ENCODE measurements at places on chromosomes 13 and 19.

GRCh38 chr13:44068169-44068568, 188.5 kb downstream of the LACC1 start:
- no peak for DNase-seq

- DNase-seq = no peak
Observed at GRCh38 chr13:31835932-31836331, 96.6 kb downstream of the RXFP2 start.

- DNase-seq = no peak
Observed at GRCh38 chr19:50500060-50500752, 10.8 kb downstream of the JOSD2 start.

GRCh38 chr13:94329277-94329676, 150.2 kb downstream of the DCT start:
- no peak for DNase-seq

DNA sequence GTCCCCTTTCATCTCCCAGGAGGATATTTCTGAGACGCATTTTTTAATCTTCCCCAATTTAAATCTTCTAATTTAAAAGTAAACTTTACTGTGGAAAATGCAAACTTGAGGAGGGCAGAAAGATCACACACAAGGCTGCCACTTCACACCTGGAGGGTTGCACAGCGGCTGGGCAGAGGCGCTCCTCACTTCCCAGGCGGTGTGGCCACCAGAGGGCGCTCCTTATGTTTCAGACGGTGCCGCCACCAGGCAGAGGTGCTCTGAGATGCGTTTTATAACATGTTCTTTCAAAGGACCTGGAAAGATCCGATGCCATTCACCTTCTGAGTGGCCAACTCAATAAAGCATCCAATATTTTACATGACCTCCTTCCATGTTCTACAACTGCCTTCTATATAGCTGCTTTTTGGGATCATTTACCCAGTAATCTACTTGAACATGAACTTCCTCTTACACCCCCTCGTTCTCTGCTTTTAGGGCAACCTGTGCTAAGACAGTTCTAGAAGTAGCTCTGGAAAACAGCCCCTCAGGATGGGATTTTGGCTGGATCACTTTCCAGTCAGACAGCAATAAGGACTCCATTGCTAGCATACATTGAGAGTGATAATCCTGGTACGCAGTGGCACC, 14.8 kb upstream of the MTUS2 start:
- no peak for DNase-seq

DNA sequence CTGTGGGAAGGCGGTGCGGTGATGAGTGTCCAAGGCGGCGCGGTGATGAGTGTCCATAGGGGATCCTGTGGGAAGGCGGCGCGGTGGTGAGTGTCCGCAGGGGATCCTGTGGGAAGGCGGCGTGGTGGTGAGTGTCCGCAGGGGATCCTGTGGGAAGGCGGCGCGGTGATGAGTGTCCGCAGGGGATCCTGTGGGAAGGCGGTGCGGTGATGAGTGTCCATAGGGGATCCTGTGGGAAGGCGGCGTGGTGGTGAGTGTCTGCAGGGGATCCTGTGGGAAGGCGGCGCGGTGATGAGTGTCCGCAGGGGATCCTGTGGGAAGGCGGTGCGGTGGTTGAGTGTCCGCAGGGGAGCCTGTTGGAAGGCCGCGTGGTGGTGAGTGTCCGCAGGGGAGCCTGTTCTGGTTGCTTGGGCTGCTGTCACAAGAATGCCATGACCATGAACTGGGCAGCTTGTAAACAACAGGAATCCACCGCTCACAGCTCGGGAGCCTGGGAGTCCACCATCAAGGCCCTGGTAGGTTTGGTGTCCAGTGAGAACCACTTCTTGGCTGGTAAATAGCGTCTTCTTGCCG, 21.4 kb downstream of the TFDP1 start:
- no peak for DNase-seq

DNA sequence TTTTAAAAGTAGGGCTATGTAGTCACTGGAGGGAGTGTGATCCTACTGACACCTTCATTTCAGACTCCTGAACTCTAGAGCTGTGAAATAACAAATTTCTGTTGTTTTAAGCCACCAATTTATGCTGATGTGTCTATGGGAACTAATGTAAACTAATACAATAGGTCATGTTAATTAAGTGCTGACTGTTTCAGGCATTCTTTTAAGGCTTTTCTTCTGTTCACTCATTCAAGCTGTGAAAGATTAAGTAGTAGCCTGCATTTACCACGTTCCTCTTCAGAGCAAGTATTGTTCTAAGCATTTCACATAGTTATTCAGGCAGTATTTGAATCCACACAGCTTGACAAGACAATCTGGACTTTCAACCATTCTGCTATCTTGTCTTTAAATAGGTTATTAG, 1135.0 kb downstream of the SLITRK1 start:
- no peak for DNase-seq

DNA sequence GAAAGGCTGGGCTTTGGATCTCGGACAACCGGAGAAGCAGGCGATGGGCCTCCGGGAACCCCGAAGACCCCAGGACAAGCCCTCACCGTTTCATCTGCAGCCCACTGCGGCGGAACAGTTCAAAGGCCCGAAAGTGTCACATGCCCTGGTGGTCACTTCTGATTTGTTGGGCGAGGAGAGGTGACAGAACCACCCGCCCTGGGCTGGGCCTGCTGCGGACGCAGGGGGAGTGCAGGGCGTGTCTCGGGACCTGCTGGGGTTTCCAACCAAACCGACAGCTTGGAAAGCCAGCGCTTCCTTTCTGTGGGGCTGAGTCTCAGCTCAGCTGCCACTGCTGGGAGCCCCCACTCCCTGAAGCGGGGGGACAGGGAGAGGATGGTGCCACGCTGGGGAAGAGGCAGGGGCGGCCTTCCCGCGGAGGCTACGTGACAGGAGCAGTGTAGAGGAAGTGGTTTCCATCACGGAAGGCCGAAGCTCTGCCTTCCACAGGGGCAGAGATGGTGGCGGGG, 22.8 kb upstream of the ZBTB7A start:
- no peak for DNase-seq

DNA sequence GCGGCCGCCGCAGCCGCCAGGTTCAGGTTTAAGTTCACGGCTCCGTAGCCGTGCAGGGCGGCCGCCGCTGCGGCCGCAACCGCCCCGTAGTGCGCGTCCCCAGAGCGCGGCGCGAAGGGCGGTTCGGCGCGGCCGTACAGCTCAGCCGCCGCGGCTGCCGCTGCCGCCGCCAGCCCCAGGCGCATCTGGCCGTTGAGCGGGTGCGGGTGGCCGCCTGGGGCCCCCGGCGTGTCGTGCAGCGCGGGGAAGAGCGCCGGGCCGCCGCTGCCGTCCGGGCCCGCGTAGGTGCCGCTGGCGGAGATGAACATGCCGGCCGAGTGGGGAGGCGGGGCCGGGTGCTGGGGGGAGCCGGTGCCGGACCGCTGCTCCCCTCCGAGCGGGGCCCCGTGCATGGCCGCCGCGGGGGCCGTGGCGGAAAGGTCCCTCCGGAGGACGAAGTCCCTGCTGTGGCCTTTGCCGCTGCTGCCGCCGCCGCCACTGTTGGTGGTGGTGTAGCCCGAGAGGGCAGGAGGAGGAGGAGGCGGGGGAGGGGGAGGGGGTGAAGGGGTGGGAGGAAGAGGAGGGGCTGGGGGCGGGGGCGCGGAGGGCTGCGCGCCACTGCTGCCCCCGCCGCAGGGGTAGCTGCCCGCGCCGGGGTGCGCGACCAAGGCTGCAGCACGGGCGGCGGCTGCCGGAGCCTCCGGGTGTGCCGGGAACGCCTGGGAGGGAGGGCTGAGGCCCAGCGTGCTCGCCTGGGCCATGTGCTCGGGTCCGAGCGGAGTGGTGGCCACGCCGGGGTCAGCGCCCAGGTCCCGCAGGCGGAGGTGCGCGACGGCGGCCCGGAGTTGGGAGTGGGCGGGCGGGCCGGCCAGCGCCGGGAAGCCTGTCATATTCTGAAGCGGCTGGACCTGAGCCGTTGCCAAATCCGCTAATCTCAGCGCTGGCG, 654 bp downstream of the ZIC5 start:
- no peak for DNase-seq

- no peak for DNase-seq
Observed at GRCh38 chr19:51905206-51905605, 389 bp upstream of the ZNF649 start.

- no peak for DNase-seq
Observed at GRCh38 chr13:63435667-63436324, 2020.1 kb upstream of the PCDH20 start.

DNA sequence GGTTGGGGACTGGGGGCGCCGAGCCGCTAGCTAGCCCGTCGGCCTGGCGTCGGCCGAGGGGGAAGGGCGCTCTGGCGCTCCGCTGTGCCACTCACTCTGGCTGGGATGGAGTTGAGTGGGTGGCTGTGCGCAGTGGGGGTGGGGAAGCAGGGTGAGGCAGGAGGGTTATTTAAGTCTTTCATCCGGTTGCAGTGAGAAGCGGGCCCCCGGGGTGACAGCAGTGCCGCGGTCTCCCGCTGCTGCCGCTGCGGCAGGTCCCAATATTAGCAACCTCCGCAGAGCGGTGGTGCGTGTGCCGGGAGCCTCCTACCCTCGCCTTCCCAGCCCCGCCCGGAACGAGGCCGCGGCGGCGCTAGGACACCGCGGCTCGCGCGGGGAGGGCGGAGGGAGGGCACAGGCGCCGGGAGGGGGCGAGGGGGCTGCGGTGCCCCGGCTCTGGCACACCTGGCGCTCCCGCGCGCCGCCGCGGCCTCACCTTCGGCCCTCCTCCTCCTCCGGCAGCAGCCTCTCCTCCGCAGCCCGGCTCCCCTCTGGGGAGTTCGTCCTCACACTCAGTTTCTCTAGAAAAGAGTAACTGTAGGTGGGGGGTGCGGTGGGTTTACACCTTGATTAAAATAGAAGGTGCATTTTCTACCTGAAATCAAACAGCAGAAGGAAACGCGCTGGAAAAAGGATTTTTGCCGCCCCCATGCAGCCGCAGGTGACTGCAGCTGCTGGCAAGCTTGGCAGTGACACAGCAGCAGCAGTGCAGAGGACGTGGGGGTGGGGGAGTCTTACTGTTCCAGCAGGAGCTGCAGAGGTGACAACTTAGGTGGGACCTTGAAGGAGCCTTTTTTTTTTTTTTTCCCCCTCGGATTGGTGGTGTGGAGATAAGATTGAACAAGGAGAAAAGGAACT, 4.5 kb downstream of the FGF9 start:
- DNase-seq = no peak

DNA sequence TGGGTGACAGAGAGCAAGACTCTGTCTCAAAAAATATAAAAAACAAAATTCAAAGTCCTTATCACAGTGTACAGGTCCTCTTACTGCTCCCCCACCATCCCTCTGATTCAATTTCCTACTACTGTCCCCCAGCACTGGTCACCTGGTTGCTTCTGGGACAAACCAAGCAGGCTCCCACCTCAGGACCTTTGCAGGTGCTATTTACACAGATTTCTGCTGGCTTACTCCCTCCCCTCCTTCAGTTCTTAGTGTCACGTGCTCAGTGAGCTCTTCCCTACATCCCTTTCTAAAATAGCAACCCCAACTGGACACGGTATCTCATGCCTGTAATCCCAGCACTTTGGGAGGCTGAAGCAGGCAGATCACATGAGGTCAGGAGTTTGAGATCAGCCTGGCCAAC, 6.0 kb downstream of the IRF2BP1 start:
- no peak for DNase-seq

DNA sequence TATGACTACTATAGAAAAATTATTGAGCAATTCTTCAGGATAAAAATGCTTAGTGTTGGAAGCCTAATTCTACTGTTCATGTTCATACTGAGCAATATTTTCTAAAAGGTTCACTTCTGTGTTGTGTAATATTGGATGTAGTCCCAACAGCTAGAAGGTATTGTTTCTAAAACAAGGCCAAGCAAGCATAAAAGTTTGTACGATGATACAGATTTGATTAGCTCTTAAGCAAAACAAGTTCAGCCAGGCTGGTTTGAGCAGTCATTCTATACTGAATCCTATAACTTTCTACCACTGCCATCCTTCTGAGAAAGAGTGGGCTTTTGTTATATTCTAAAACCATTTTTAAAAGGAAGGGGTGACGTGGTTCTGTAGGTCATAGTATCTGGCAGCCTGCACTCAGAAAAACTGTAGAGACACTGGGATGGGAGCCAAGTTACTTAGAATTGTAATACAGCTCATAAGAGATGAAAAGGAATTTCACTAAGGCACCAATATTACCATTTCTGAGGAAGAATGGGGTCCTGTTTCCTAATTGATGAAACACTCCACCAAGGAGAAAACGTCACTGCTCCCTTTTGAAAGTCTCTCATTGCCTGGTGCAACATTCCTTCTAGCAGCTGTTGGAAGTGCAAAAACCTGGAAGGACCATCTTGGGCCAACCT, 275.0 kb upstream of the DACH1 start:
- no peak for DNase-seq

DNA sequence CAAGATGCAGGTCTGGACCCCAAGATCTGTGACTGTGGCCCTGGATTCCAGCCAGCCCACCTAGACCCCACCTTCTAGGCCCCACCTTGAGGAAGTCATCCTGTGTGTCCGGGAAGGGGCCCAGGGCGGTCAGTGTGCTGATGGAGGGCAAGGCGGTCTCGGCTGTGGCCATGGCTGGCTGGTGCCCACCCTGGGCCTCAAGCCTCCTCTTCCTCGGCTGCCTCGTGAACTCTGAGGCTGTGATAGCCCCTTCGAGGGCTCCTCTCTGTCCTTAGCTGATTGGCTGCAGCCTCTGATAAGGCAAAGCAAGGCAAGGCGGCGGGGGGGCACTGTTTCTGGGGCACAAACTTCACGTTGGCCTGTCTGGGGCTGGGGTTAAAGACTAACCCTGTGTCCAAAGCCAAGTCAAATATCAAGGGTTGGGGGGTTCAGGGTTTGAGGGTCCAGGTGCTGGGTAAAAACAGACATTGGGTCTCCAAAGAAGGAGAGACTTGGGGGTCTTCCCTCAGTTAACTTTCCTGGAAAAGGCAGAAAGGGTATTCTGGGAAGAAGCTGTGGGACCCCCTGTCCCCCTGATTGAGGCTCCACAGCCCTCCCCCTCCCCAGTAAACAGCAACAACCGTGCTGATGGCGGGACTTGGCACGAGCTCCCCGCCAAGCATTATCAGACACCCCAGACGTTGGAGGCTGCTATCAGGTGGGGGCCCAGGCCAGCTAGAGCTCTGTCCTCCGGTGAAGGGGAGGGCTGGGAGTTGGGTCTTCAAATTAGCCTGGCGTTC, at the start of gene KLF1:
Gene KLF1 (minus strand): TSS at position 233 of the 779 bp plus-strand sequence. CDS start 61 bp downstream, at position 172.
- no peak for DNase-seq

- peak; percentile 99 for DNase-seq
Observed at GRCh38 chr13:80454245-80454644, 113.3 kb upstream of the SPRY2 start.

- DNase-seq = no peak
Observed at GRCh38 chr19:38736036-38736412, 8.2 kb downstream of the CAPN12 start.

DNA sequence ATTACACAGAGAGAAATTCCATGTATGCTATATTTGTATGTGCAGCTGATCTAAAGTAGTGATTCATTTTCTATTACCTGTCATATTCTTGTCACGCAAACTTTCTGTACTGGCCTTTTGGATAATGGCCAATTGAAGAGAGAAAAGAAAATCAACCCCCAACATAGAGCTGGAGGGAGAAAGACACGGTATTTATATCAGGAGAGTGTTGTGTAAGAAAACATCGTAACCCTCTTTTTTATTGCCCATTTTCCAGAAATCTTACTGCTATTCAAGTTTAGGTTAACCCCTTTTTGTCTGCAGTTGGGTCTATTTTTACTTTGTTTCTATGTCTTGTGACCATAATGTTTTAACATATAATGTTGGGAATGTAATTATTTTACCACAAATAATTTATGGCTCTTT, 27.9 kb downstream of the DGKH start:
- DNase-seq = no peak
